ENCODE measurements at places on chromosomes 5 and 9.

GRCh38 chr5:31412324-31412723 is 119.6 kb downstream of the DROSHA start:
- DNase-seq: no peak

- no peak for DNase-seq
Observed at GRCh38 chr5:168578538-168579487, at the start of gene PANK3. TSS of gene PANK3 (minus strand) at chr5:168579368. CDS start at chr5:168579283, 85 bp downstream.

DNA sequence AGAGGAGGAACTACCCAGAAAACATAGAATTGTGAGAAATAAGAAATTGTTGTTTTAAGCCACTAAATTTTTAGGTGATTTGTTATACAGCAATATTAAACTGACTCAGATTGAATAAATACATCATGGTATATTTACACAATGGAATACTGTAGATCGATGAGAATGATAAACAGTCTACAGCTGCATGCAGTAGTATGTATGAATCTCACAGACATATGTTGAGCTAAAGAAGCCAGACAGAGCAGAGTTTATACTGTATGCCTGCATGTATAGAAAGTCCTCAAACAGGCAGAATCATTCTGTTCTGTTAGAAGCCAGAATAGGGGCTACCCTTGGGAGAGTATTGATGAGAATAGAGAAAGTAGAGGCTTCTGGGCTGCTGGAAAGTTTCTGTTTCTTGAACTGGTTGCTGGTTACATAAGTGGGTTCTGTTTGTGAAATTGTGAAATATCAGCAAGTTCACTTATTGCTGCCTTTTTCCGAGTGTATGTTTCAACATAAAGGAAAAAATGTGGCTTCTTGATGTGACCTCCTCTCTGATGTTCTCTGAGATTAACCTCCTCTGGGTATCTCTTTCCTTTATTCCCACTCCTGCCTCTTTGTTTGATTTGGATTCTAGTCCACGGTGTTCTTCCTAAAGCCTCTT is 9.6 kb downstream of the KIAA1958 start:
- DNase-seq: no peak

DNA sequence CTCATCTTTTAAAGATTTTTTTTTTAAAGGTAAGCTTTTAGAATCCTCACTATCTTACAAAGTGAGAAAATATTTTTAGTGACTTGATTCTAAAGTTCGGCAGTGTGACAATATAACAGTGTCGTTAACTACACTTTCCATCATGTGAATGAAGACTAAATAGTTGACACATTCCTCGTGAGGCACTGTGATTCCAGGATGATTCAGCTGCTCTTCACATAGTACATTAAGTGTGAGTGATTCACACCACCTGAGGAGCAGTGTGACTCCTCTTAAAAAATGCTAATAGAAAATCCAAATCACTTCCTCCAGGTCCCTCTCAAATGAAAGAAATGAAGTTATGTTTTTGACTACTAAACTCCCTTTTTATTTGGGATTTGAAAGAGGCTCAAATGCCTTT is 589.5 kb downstream of the GABRG2 start:
- no peak for DNase-seq
